ENCODE measurements at places on chromosomes 3 and 15.

DNA sequence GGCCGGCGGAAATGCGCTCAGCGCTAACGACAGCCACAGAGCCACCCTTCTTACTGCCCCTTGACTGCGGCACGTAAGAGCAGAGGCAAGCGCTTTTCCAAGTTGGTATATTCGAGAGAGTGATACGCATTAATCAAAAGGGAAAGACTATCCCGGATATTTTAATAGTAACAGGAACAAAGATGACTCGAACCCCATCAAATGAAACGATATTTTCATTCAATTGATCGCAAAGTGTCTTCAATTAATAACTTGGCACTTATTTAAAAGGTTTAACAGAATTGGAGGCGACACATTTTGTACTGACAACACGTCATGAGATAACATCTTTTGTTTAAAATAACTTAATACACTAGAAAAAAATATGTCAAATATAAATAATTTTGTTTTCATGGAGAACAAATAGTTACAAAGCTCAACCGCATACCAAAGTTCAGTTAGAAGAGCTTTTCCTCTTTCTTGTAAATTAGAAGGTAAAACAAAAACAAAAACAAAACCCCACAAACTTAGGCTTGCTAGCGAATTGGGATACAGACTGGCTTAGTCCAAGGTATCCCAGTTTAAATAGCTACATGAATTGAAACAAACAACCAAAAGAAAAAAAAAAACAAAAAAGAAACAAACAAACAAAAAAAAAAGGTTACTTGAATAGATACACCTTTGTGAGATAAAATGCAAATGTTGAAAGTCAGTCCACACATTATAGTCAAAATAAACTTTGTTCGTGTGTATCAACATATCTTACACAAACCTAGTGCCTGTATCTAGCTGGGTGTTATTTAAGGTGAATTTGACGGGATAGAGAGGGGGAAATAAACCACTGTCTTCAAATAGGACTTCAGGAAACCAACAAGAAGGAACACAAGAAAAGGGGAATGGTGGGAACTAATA lies 10.2 kb downstream of the SHOX2 start:
- no peak for DNase-seq

DNA sequence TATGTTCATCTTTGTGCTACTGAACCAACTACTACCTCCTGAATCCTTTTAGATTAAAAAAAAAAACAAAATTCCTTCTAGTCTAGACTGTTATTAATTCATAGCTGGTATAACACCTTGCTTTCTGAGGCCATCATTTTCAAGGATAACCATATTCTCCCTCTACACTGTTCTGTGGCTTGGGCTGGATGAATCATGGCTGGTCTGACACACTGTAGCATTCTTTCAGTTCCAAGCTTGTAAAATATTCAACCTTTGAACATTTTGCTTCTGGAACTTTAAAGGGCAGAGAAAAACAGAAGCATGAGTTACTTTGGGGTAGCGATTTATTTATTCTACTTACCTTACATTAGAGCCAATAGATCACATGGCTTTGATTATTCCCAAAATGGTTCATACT lies 7.6 kb downstream of the HSPBAP1 start:
- no peak for DNase-seq

DNA sequence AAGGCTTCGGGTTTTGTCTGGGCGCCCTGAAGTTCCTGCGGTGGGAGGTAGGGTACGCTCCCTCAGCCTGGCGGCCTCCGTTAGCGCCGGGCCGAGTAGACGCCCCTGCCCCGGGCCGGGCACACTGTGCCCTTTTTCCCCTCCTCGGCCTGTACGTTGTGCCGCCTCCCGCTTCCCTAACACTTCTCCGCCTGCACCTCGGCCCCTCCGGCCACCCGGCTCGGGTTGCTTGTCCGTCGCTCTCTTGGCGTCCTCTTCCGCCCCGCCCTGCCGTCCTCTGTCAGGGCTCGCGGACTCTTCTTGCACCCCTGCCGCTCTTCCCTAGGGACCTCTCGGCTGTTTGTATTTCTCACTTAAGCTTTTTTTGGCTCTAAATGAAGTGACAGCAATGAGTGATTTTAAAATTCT lies 384 bp downstream of the KNL1 start:
- no peak for DNase-seq

GRCh38 chr15:48385031-48385830 lies 54.0 kb downstream of the DUT start:
- no peak for DNase-seq

GRCh38 chr3:155871746-155872158 lies 1.3 kb downstream of the GMPS start:
- DNase-seq, result no peak

- DNase-seq, result no peak
Measured at GRCh38 chr15:76391847-76392246, 55.3 kb downstream of the ISL2 start.
